HCT116 (cell line): ENCODE measurements at places on chromosomes 7 and 10. TPM values are rescaled to one million over a fixed set of nuclear protein-coding genes. Genes with fewer than 3 reads are reported as not detected.

GRCh38 chr7:28558236-28558635 lies 145.9 kb downstream of the CREB5 start:
- H3K27me3 ChIP-seq, result peaks cover 89% of the 10 kb centered on the region
- no peak overlapping the region for H3K4me3 ChIP-seq
- no peak overlapping the region for H3K27ac ChIP-seq
- no peaks in the 10 kb centered on the region for H3K4me1 ChIP-seq
- no peaks in the 10 kb centered on the region for H3K36me3 ChIP-seq
- no peak for DNase-seq

DNA sequence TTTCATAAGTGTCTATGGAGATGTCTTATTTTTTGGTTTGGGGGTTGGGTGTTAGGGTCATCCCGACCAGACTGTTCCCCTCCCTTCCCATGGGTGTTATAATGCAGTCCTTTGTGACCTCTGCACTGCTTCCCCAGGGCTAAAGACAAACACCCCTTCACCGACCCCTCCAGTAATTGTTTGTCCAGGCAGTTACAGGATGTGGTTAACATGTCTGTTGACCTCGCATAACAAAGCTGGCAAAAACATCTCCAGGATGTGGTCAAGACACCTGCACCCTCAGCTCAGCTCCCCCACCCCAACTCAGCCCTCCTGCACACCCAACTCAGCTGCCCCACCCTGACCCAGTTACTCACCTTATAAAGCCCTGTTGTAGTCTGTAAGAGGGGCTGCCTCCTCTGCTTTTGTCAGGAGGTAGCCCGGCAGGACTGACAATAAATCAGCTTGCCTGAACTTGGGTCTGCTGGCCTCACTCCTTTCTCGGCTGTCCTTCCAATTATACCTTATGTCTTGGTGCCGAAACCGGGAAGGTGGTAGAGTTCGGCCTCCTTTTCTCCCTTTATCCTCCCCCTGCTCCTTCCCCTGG lies 102.2 kb downstream of the ZNF92 start:
- H3K27ac ChIP-seq, result no peak overlapping the region
- H3K4me3 ChIP-seq, result no peak overlapping the region
- no peak for DNase-seq
- no peaks in the 10 kb centered on the region for H3K27me3 ChIP-seq
- no peaks in the 10 kb centered on the region for H3K36me3 ChIP-seq

GRCh38 chr10:52903397-52903938 lies 130.9 kb upstream of the MBL2 start:
- no peaks in the 10 kb centered on the region for H3K27me3 ChIP-seq
- DNase-seq, result no peak
- H3K4me3 ChIP-seq, result no peak overlapping the region

DNA sequence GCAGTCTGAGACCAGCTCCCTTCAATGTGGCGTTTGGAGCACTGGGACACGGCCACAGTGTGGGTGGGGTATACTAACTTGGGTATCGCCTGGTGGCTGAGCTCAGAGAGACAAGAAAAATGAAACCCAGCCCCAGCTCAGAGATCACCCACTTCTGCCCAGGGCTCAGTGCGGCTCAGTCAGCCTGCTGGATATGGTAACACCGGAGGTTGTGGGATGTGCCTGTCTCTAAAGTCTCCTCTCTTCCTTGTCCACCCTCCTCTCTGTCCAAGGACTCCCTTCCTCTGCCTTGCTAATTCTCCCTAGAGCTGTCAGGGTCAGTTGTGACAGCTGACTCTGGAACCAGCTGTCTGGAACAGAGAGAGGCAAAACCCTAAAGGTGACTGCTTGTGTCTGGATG lies 149.1 kb downstream of the PTPN20 start:
- DNase-seq, result no peak
- no peak overlapping the region for H3K27ac ChIP-seq
- peaks cover 34% of the 10 kb centered on the region; the same call in 1 of the 2 replicates for H3K27me3 ChIP-seq
- H3K4me1 ChIP-seq, result no peaks in the 10 kb centered on the region

Gene PNLIPRP2
- 1.1 TPM for total RNA-seq

Gene CD36
- total RNA-seq, result 0.32 TPM

DNA sequence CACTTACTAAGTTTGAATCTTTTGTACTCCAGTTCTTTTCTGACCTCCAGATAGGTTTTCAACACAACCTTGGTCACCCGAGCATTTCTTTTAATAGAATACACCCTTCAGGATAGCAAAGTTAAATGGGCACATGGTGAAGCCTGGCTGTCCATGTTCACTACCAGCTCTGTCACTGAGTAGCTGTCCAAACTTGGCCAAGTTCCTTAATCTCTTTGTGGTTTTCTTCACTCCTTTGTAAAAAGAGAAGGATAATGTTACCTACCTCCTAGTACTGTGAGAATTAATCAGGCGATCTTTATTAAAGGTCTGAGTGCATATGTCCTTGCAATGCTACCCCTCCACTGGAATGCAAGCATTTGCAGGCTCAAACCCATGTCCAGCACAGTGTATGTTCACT lies 128.1 kb upstream of the PTPRZ1 start:
- H3K27ac ChIP-seq, result no peak overlapping the region
- no peaks in the 10 kb centered on the region for H3K4me1 ChIP-seq
- no peaks in the 10 kb centered on the region for H3K36me3 ChIP-seq
- DNase-seq, result no peak

DNA sequence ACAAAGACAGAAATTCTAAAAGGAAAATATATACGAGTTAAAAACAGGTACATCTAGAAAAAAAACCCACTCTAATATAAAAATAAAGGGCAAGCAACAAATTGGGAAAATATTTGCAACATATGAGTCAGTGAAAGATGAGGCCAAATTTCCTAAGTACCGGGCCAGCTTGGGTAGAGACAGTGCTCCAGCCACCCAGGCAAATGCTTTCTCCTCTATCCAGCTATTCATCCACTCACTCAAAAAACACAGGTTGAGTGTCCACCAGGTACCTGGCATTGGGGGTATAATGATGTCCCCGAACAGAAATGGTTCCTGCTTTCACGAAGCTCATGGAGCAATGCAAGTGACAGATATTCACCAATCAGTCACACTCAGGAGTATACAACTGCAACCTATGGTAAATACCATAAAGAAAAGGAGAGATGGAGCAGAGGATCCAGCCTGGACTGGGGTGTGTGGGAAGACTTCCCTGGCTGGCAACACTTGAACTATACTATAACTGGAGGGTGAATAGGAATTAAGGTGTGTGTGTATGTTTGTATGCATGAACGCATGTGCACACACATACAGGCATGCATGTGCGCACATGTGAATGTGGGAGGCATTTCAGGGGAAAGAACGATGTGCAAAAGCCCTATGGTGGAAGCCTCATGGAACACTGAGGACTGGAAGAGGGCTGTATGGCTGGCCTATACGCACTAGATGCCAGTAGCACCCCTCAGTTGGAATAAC lies 2.3 kb downstream of the ARHGAP22 start:
- H3K4me3 ChIP-seq, result no peak overlapping the region
- H3K27me3 ChIP-seq, result no peaks in the 10 kb centered on the region
- DNase-seq, result no peak

Gene SPDYE2B
- not detected for total RNA-seq

Gene FOXP2
- 2.5 TPM for total RNA-seq

- H3K4me3 ChIP-seq, result no peak overlapping the region
- H3K27ac ChIP-seq, result no peak overlapping the region
- H3K27me3 ChIP-seq, result no peaks in the 10 kb centered on the region
- H3K36me3 ChIP-seq, result no peaks in the 10 kb centered on the region
- DNase-seq, result no peak
These were observed 99.6 kb upstream of the AUTS2 start for GRCh38 chr7:69498671-69499070.

Gene TRIP6
- total RNA-seq, result 102 TPM

Gene TET1
- total RNA-seq, result 2.7 TPM

DNA sequence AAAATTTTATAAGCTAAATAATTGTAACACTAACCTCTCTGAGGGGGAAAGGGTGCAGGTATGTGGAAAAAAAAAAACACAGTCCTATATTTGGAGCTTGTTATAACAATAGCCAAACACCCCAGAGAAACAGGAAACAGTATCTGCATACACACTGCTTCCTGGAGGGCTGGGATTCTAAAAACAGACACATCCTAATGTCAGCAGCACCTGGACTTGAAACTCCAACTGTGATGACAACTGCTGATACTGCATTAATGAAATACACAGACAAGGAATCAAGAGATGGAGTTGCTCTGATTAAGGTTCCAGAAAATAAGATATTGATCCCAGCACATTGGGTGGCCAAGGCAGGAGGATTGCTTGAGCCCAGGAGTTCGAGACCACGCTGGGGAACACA lies 9.3 kb downstream of the DAGLB start:
- no peak overlapping the region for H3K4me3 ChIP-seq
- H3K27ac ChIP-seq, result no peak overlapping the region
- H3K27me3 ChIP-seq, result no peaks in the 10 kb centered on the region
- H3K4me1 ChIP-seq, result peaks cover 36% of the 10 kb centered on the region

Gene MRLN
- total RNA-seq, result not detected

GRCh38 chr7:44559485-44559884 lies 14.2 kb downstream of the DDX56 start:
- peaks cover 4% of the 10 kb centered on the region for H3K36me3 ChIP-seq
- H3K27me3 ChIP-seq, result no peaks in the 10 kb centered on the region
- peaks cover 11% of the 10 kb centered on the region for H3K4me1 ChIP-seq
- no peak for DNase-seq
- H3K4me3 ChIP-seq, result no peak overlapping the region
- no peak overlapping the region for H3K27ac ChIP-seq

DNA sequence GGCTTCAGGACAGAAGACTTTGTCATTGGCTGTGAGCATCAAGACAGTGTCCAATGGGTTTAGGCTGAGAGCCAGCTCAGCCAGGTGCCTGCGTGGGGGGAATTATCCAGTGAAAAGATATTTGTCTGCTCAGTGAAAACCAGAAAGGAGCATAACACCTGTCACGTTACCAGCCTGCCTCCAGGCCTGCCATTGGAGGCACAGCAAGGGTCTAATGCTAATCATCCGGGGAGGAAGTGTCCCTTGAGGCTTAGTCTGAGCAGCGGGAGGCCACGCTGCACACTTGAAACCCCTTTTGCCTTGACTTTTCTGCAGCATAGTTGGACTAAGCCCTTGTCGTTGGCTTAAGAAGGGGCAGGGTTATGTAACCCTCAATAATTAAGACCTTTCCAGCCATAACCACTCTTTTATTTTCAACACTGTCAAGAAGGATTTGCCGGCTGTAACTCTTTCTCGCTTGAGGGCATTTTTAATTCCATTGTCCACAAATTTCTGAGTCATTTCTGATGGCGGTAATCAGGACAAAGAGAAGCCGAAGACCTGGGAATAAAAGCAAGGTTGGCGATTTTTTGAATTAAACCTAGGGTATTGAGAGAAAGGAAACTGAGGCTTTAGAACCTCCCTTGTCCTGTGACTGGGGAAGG lies 639.6 kb upstream of the FOXK1 start:
- peaks cover 5% of the 10 kb centered on the region; the same call in 1 of the 2 replicates for H3K27me3 ChIP-seq
- H3K27ac ChIP-seq, result no peak overlapping the region
- no peak overlapping the region for H3K4me3 ChIP-seq
- no peaks in the 10 kb centered on the region for H3K36me3 ChIP-seq

Gene ST8SIA6
- 1.3 TPM for total RNA-seq

Gene NUTM2D
- 2.8 TPM for total RNA-seq

DNA sequence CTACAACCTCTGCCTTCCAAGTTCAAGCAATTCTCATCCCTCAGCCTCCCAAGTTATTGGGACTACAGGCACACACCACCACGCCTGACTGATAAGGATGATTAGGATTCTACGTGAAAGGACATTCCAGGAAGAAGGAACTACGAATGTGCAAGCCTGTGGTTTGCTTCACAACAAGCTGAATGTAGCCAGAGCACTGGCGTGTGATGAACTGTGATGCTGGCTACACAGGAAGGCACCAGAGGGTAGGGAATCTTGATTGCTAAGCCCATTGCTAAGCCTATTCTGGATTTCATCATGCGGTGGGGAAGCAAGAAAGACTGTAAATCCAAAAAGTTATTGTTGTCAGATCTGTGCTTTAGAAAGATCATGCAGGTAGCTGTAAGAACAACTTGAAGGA lies 72.3 kb upstream of the SRRM3 start:
- no peak overlapping the region for H3K27ac ChIP-seq
- no peak for DNase-seq

DNA sequence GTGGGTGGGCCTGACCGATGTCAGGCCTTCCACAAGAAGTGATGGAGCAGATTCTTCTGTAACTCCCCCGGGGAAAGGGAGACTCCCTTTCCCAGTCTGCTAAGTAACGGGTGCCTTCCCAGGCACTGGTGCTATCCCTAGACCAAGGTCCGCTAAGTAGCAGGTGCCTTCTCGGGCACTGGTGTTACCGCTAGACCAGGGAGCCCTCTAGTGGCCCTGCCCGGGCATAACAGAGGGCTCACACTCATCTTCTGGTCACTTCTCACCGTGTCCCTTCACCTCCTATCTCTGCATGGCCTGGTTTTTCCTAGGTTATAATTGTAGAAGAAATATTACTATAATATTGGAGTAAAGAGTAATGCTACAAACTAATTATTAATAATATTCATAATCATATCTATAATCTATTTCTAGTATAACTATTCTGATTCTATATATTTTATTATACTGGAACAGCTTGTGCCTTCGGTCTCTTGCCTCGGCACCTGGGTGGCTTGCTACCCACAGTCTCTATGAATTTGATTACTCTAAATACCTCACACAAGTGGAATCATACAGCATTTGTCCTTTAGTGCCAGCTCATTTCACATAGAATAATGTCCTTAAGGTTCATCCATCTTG lies 1378.7 kb downstream of the XPNPEP1 start:
- no peak overlapping the region for H3K4me3 ChIP-seq
- DNase-seq, result no peak
- H3K27me3 ChIP-seq, result no peaks in the 10 kb centered on the region
- no peaks in the 10 kb centered on the region for H3K4me1 ChIP-seq
- H3K36me3 ChIP-seq, result no peaks in the 10 kb centered on the region; the same call in 1 of the 2 replicates

DNA sequence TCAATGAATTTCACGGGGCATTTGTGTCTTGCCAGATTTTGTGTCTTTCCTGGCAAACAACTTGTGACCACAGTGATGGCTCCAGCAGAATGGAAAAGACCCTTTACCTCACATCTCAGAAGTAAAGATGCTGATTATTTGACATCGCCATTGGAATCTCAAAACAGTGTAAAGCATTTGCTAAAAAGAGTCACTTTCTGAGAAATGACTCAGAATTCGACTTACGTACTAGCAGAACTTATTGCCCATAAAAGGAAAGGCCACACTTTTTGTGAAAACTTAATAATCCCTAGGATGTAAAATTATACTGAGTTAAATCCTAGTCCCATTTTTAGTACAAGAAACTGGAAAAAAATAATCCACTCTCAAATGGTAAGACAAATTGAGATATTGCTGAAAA lies 35.9 kb upstream of the PRKCQ start:
- no peak overlapping the region for H3K27ac ChIP-seq
- DNase-seq, result no peak
- no peaks in the 10 kb centered on the region for H3K36me3 ChIP-seq
- peaks cover 46% of the 10 kb centered on the region for H3K27me3 ChIP-seq

Gene STAG3
- total RNA-seq, result 1.2 TPM
